Activated CD4-positive, alpha-beta T cell treated with anti-CD3 and anti-CD28 coated beads, Interleukin-2, amount 10 ng/mL, durations not matched to agents 7 days and 5 days (primary cell): ENCODE measurements at places on chromosomes 5 and 9. TPM values are rescaled to one million over a fixed set of nuclear protein-coding genes. Genes with fewer than 3 reads are reported as not detected.

GRCh38 chr9:124602632-124603031, 95.4 kb upstream of the NR5A1 start:
- DNase-seq, result no peak
- no peaks in the 10 kb centered on the region for H3K4me1 ChIP-seq
- no peak overlapping the region for H3K27ac ChIP-seq

- H3K27me3 ChIP-seq, result no peaks in the 10 kb centered on the region
- H3K4me3 ChIP-seq, result no peak overlapping the region
- H3K36me3 ChIP-seq, result no peaks in the 10 kb centered on the region
- no peak for DNase-seq
Observed at GRCh38 chr5:61578858-61579503, 246.9 kb downstream of the ZSWIM6 start.

GRCh38 chr9:34177593-34178435, 1.0 kb upstream of the UBAP1 start:
- H3K27me3 ChIP-seq, result no peaks in the 10 kb centered on the region
- peak overlapping the region; percentile 96 for H3K27ac ChIP-seq
- DNase-seq, result no peak
- H3K4me1 ChIP-seq, result peaks cover 22% of the 10 kb centered on the region

DNA sequence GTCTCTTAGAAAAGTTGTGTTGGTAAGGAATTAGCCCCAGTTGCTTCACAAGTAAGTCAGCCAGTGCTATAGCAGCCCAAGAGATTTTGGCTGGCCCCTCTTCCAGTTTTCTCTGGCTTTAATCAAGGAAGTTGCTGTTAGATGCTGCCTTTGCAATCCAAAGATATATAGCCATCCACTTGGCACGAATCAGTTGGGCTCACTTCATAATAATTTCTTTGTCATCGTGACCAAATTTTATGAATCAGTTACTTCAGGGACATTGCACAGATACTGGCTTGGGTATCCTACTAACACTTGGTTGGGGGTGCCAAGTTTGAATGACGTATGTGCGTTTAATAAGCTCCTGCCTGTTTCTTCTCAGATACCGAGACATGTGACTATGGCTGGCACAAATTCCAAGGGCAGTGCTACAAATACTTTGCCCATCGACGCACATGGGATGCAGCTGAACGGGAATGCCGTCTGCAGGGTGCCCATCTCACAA, 81.5 kb downstream of the VCAN start:
- no peak overlapping the region for H3K27ac ChIP-seq
- H3K36me3 ChIP-seq, result no peaks in the 10 kb centered on the region
- DNase-seq, result no peak
- H3K4me1 ChIP-seq, result no peaks in the 10 kb centered on the region
- H3K27me3 ChIP-seq, result peaks cover 4% of the 10 kb centered on the region

GRCh38 chr5:137172258-137172657, 326.9 kb downstream of the SPOCK1 start:
- peaks cover 7% of the 10 kb centered on the region for H3K27me3 ChIP-seq
- H3K36me3 ChIP-seq, result no peaks in the 10 kb centered on the region
- DNase-seq, result no peak
- H3K27ac ChIP-seq, result no peak overlapping the region
- H3K4me3 ChIP-seq, result no peak overlapping the region

- no peak for DNase-seq
- no peak overlapping the region for H3K4me3 ChIP-seq
- no peaks in the 10 kb centered on the region for H3K27me3 ChIP-seq
- H3K27ac ChIP-seq, result no peak overlapping the region
Observed at GRCh38 chr9:106146066-106146840, 451.9 kb downstream of the TMEM38B start.

DNA sequence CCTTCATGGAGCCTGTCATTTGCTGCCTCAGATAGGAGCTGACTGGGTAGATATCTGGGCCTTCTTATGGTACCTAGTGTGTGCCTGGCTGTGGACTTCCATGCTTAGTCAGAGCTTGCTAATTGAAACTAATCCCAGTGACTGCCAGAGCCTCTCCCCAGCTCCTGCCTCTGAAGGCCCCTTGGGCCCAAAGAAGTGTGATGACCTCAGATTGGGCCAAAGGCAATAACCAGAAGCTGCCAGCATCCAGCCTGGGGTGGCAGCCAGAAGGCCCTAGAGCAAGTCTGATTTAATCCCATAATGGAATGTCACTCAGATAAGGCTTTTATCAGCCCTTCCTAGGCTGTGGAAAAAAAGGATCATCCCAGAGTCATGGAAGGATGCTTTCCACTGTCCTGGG, 17.1 kb upstream of the CDC23 start:
- no peak for DNase-seq
- H3K4me3 ChIP-seq, result no peak overlapping the region
- H3K27ac ChIP-seq, result no peak overlapping the region

GRCh38 chr5:7391814-7392692, 3.9 kb upstream of the ADCY2 start:
- no peak overlapping the region for H3K27ac ChIP-seq
- H3K36me3 ChIP-seq, result no peaks in the 10 kb centered on the region
- H3K27me3 ChIP-seq, result peaks cover 25% of the 10 kb centered on the region
- H3K4me1 ChIP-seq, result peaks cover 3% of the 10 kb centered on the region
- H3K4me3 ChIP-seq, result no peak overlapping the region
- no peak for DNase-seq

- H3K4me3 ChIP-seq, result no peak overlapping the region
- no peaks in the 10 kb centered on the region for H3K36me3 ChIP-seq
- peaks cover 5% of the 10 kb centered on the region for H3K27me3 ChIP-seq
- H3K4me1 ChIP-seq, result no peaks in the 10 kb centered on the region
Observed at GRCh38 chr9:14775917-14776316, 53.4 kb upstream of the CER1 start.

- DNase-seq, result no peak
- no peaks in the 10 kb centered on the region for H3K27me3 ChIP-seq
- no peak overlapping the region for H3K27ac ChIP-seq
- H3K4me3 ChIP-seq, result no peak overlapping the region
- H3K4me1 ChIP-seq, result no peaks in the 10 kb centered on the region
Observed at GRCh38 chr5:60640901-60641300, 59.1 kb downstream of the DEPDC1B start.

- H3K4me3 ChIP-seq, result no peak overlapping the region
- no peaks in the 10 kb centered on the region for H3K4me1 ChIP-seq
- H3K27me3 ChIP-seq, result no peaks in the 10 kb centered on the region
- DNase-seq, result no peak
- no peaks in the 10 kb centered on the region for H3K36me3 ChIP-seq
Observed at GRCh38 chr9:8660383-8660782, 860.8 kb upstream of the DMAC1 start.

- H3K4me3 ChIP-seq, result peak overlapping the region; percentile 93
- DNase-seq, result no peak
- peaks cover 13% of the 10 kb centered on the region for H3K27me3 ChIP-seq
- no peaks in the 10 kb centered on the region for H3K36me3 ChIP-seq
Observed at GRCh38 chr9:134066526-134066912, 1.3 kb downstream of the BRD3 start.

GRCh38 chr9:136808806-136809158, 1.0 kb downstream of the RABL6 start:
- peaks cover 50% of the 10 kb centered on the region for H3K4me1 ChIP-seq
- DNase-seq, result no peak
- H3K4me3 ChIP-seq, result peak overlapping the region; percentile 84
- H3K27me3 ChIP-seq, result no peaks in the 10 kb centered on the region

- H3K4me1 ChIP-seq, result no peaks in the 10 kb centered on the region
- no peaks in the 10 kb centered on the region for H3K27me3 ChIP-seq
- no peak overlapping the region for H3K4me3 ChIP-seq
- DNase-seq, result no peak
- no peaks in the 10 kb centered on the region for H3K36me3 ChIP-seq
Observed at GRCh38 chr5:125261505-125262250, 515.2 kb upstream of the ZNF608 start.

DNA sequence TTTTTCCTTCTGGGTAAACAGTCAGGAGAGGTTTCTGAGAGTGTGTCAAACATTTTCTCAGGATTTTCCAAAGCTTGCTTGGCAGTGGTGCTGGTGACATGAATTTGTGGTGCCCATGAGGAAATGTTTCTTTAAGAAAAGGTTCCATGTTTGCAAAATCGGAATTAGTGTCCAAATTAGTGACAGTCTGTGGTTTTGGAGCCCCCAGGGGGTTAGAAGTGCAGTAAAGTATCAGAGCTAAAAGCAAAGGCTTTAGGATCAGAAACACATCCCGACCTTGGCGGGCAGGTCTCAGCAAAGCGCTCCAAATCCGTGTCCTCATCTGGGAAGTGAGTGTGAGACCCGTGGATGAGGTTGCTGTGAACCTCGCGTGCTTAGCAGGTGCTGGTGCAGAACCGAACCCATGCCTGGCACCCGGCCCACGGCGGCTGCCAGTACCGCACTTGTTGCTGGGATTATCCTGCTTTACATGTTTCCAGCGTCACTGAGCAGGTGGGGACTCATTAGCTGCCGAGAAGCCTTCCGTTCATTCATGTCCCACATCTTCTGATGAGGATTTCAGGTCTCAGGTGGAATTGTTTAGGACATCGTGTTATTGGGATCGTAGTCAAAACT, 70.8 kb upstream of the COL5A1 start:
- H3K4me1 ChIP-seq, result no peaks in the 10 kb centered on the region
- no peaks in the 10 kb centered on the region for H3K27me3 ChIP-seq
- H3K27ac ChIP-seq, result no peak overlapping the region
- DNase-seq, result no peak
- no peaks in the 10 kb centered on the region for H3K36me3 ChIP-seq
- H3K4me3 ChIP-seq, result no peak overlapping the region

DNA sequence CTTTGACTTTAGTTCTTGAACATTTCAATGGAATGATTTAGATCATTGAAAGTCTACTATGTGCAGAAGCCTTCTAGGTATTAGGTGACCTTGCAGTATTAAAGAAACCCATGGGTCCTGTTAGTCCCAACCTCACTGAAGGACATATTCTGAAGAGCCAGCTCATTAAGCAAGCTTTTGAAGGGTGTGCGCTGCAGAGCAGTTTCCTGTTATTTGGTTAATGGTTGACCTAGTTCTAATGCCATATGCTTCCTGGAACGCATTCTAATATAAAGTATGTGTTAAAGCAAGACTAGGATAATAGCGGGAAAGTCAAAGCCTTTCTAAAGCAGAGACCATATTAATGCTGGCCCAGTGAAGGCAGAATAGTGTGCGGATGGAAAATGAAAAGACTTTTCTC, 20.1 kb downstream of the ZNF462 start:
- no peak for DNase-seq
- H3K27ac ChIP-seq, result no peak overlapping the region
- no peaks in the 10 kb centered on the region for H3K4me1 ChIP-seq
- no peaks in the 10 kb centered on the region for H3K36me3 ChIP-seq

DNA sequence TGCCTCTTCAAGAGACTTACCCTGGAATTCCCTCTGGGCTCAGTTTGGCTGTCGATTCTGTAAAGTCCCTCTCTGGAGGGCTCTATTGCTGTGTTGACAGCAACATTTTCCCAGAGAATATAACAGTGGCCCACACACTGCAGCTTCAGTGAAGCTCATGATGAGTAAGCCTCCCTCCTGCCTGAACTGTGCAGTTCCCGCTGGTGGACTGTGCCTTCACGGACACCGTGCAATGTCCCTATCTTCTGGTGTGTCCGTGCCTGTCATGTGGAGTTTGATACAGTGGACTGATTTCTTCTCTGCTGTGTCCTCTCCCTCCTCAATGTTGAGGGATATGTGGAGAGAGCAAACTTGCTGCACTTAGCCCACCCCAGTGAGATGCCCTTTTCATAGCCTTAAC, 109.0 kb downstream of the NTRK2 start:
- H3K27me3 ChIP-seq, result no peaks in the 10 kb centered on the region
- H3K27ac ChIP-seq, result no peak overlapping the region
- DNase-seq, result no peak
- no peaks in the 10 kb centered on the region for H3K36me3 ChIP-seq
- no peak overlapping the region for H3K4me3 ChIP-seq

- no peak overlapping the region for H3K27ac ChIP-seq
- H3K4me3 ChIP-seq, result no peak overlapping the region
- H3K27me3 ChIP-seq, result peaks cover 2% of the 10 kb centered on the region
- no peak for DNase-seq
- H3K4me1 ChIP-seq, result peaks cover 9% of the 10 kb centered on the region
- H3K36me3 ChIP-seq, result no peaks in the 10 kb centered on the region
Observed at GRCh38 chr5:1171340-1171941, 30.0 kb upstream of the SLC6A19 start.

- H3K27me3 ChIP-seq, result no peaks in the 10 kb centered on the region
- no peaks in the 10 kb centered on the region for H3K36me3 ChIP-seq
- H3K4me3 ChIP-seq, result no peak overlapping the region
- H3K4me1 ChIP-seq, result peaks cover 10% of the 10 kb centered on the region
- DNase-seq, result no peak
Observed at GRCh38 chr5:142870532-142871362, 100.6 kb downstream of the ARHGAP26 start.

DNA sequence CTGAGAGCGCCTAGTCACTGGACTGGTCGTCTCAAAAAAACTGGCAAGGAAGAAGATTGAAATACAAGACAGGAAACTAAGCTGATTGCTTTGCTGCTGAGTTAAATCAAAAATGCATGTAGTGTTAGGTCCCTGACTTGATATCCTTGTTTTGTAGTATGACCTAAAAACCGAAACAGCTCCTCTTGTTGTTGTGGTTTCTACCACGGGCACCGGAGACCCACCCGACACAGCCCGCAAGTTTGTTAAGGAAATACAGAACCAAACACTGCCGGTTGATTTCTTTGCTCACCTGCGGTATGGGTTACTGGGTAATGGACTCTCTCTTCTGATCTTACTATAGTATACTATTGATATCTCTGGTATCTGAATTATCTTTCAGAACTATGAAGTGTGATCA, 4.3 kb downstream of the MTRR start:
- peaks cover 64% of the 10 kb centered on the region for H3K4me1 ChIP-seq
- peak overlapping the region; percentile 42 for H3K4me3 ChIP-seq
- H3K36me3 ChIP-seq, result peaks cover 54% of the 10 kb centered on the region
- peak overlapping the region; percentile 81 for H3K27ac ChIP-seq
- peak; percentile 41 for DNase-seq

- H3K27ac ChIP-seq, result no peak overlapping the region
- DNase-seq, result no peak
- no peaks in the 10 kb centered on the region for H3K27me3 ChIP-seq
- no peak overlapping the region for H3K4me3 ChIP-seq
- peaks cover 52% of the 10 kb centered on the region for H3K36me3 ChIP-seq
Observed at GRCh38 chr5:71652803-71653543, 65.8 kb downstream of the MCCC2 start.

The DBH gene
- total RNA-seq, result not detected

The CCDC112 gene
- 2.1 TPM for total RNA-seq

The ADAMTS2 gene
- total RNA-seq, result not detected

The GPSM1 gene
- total RNA-seq, result 2.7 TPM

The FAM174A gene
- total RNA-seq, result 3.2 TPM

The CDKN2B gene
- 0.65 TPM for total RNA-seq

The PTRH1 gene
- 11.0 TPM for total RNA-seq

The FGFR4 gene
- 0.64 TPM for total RNA-seq

The SPAG8 gene
- total RNA-seq, result 2.5 TPM

The SLC34A3 gene
- total RNA-seq, result not detected

The C5orf52 gene
- total RNA-seq, result not detected

The ANKRD18B gene
- total RNA-seq, result 0.97 TPM

The SHC3 gene
- total RNA-seq, result not detected

The LCN1 gene
- not detected for total RNA-seq

The TMEM171 gene
- total RNA-seq, result not detected

The PPIC gene
- not detected for total RNA-seq

The C7 gene
- not detected for total RNA-seq

The SLC28A3 gene
- 0.07 TPM for total RNA-seq

The PCDHB7 gene
- total RNA-seq, result not detected
